ENCODE measurements at places on chromosomes 12 and 14.

DNA sequence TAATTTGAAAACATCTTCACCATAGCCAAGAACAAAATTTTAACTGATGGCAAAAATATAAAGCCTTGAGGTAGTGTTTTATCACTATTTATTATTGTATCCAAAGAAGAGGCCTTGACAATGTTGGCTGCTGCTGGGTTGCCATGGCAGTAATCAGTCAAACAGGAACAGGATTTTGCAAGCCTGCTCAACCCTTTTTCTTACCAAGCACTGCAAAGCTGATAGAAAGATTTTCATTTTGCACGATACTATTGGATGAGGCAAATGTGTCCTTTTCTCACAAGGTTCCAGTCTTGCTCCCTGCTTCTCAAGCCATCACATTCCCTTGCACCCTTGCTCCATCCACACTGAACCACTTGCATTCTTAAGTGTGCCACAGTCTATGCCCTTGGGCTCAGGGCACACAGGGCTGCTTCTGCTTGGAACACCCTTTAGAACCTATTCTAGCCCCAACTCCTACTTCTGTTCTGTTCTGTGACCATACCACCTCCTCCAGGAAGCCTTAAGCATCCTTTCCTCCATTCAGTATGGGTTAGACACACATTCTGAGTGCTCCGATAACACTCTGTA lies 76.5 kb upstream of the AMIGO2 start:
- DNase-seq, result no peak

- DNase-seq, result no peak
Measured at GRCh38 chr12:13437541-13437940, 241.0 kb downstream of the EMP1 start.

- DNase-seq, result no peak
Measured at GRCh38 chr14:53841109-53842099, 115.2 kb downstream of the BMP4 start.

GRCh38 chr12:66235626-66236281 lies 46.7 kb downstream of the IRAK3 start:
- no peak for DNase-seq

DNA sequence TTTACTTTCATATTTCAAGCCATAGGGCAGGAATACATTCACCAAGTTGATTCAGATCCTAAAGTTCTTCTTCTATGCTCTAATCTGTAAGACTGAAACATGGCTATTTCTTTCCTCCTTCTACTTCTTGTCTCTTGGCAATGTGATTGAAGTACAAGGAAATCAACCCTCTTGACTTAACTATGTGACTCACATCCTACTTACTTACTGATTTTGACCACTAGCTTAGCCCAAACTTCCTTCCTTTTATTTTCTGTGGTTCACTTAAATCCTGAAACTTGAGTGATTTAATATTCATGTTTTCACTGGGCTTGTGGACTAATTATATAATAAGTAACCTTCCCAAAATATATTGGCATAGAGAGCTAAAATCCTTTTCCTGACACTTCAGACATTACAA lies 111.2 kb upstream of the NOVA1 start:
- DNase-seq, result no peak

DNA sequence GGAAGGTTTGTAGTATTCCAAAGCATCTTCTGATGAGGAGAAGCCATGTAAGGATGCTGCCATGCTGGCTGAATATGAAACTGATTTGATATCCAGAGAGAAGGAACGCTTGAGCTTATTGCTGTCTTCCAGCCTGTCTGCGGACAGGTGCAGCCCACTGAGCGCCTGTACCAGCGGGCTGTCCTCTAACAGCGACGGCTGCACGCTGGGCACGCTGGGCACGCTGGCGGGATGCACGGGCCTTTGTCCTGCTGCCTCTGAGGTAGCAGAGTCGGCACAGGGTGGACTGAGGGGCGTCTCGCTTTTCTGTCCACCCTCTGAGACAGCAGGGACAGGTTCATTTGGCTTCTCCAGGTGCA lies 85.2 kb downstream of the DUSP16 start:
- no peak for DNase-seq

DNA sequence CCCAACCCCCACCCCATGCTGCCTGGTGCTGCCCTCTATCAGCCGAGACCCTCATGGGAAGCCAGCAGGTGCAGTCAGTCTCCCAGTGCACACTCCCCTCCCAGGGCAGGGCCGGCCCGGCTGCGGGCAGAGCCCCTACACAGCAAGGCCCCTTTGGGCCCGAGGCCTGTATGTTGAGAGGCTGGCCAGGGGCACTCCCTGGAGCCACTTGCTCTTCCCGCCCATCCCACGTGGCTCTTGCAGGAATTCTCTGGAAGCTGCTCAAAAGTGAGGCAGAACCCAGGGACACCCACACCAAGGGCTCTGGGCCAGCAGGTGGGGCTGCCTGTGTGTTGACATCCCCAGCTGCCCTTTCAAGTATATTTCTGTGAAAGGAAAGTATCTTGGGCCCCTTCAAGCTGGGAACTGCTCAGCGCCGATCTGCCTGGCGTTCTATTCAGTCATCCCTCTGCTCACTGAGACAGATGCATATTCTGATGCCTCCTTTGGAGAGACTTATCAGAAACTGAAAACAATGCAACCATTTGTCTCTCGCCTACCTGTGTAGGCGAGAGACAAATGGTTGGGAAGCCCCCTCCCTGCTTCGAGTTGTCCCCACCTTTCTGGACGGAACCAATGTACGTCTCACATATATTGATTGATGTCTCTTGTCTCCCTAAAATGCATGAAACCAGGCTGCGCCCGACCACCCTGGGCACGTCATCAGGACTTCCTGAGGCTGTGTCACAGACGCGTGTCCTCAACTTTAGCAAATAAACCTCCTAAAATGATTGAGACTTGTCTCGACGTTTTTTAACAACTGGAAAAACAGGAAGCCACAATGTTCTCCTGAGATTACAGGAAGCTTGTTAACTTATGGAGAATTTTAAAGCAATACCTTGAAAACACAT lies 6.0 kb downstream of the GPR132 start:
- DNase-seq, result peak; percentile 20

- no peak for DNase-seq
Measured at GRCh38 chr14:90812109-90812508, 4.1 kb downstream of the TTC7B start.

GRCh38 chr12:4530160-4530559 lies 8.5 kb upstream of the RAD51AP1 start:
- no peak for DNase-seq

GRCh38 chr12:78087363-78087675 lies 256.6 kb downstream of the NAV3 start:
- no peak for DNase-seq

DNA sequence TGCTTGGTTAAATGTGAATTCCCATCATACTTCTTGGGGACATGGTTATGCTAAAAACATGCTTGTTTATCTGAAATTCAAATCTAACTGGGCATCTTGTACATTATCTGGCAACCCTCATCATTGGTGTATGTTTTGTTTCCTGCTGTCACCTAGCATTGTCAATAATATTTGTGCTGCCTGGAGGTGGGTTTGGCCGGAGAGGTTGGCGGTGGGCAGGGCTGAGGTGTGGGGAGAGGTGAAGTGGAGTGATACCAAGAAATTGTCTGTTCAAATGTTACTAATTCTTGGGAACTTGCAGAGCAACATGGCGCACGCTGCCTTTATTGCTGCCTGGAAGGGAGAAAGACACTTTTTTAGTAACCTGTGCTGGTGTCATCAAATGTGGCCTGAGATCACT lies 280.5 kb downstream of the VRK1 start:
- DNase-seq, result no peak

DNA sequence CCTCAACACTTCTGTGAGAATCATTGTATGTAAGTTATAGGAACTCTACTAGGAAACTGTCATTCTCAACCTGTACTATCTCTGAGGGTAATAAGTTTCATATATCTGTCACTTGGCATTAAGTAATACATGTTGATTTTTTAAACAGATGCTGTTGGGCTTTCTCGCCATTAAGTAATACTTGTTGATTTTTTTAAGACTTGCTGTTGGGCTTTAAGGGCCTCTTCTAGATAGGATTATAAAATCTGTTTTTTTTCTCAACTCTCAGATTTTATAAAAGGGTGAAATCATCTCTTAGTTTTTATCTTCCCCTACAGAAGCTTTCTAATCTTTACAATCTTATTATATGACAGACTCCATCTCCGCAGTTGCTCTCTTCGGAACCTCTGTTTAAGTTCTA lies 5.6 kb downstream of the WASHC4 start:
- no peak for DNase-seq

GRCh38 chr12:65524666-65525065 lies 246.2 kb downstream of the MSRB3 start:
- DNase-seq, result no peak

DNA sequence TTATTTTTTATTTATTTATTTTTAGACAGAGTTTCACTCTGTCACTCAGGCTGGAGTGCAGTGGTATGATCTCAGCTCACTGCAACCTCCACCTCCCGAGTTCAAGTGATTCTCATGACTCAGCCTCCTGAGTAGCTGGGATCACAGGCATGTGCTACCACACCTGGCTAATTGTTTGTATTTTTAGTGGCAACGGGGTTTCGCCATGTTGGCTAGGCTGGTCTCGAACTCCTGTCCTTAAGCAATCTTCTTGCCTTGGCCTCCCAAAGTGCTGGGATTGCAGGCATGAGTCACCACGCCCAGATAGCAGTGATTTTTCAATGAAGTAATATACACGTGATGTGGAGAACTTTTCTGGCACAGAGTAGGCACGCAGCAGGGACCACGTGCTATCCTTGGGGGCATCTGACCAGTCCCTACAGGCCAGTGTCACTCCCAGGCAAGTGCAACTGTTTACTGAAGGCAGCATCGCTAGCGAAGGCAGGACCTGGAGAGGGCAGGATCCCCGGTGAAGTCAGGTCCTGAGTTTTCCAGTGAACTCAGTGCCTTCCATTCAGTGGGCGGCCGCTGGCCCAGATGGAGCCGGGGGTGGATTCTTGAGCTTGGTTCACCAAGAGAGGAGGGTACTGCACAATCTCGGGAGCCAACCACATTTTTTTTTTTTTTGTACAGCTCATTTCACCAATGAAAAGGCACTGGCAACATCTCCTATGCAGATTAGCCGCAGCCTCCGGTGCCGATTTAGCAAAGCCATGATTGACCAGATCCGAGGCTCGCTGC lies 11.1 kb upstream of the CLMN start:
- DNase-seq, result no peak

DNA sequence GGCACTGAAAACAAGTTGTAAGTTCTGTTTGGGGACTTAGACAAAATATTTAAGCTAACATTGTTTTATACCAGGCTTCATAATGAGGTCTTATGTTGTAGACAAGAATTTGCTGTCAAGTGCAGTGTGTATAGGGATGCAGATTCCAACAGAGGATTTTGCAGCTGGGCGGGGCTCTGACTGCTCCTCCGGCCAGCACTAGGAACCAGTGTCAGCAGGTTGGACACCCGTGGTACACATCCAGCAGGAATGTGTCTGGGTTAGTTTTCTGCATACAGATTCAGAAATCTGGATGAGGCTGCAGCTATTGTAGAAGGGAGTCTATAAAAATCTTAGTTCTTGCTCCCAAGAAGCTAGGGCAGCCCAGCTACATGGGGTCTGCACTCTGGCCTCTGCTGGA lies 194.3 kb upstream of the RBM19 start:
- no peak for DNase-seq

DNA sequence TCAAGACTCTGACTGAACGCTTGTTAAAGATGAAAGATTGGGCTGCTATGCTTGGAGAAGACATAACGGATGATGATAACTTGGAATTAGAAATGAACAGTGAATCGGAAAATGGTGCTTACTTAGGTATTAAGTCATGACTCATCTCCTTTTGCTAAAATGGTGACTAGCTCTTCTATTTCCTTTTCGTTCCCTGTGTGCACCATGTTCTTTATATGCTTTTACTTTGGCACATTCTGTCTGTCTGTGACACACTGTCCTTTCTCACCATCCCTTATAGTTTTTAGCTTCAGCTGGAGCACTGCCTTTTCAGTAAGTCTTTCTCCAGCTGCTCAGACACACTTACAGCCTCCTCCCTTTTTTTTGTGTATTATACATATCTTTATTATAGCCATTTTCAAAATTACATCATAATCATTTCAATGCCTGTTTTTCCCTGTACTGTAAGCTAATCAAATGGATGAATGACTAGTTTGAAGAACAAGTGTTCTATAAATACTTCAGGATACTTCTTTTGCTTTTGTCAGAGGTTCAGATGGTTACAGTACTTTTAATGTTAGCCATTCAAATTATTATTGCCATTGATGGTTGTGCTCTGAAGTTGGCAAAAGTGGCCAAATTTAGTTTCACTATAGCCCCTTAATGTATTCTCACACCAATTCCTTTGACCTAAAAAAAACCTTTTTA lies 68.6 kb downstream of the MIA2 start:
- no peak for DNase-seq

DNA sequence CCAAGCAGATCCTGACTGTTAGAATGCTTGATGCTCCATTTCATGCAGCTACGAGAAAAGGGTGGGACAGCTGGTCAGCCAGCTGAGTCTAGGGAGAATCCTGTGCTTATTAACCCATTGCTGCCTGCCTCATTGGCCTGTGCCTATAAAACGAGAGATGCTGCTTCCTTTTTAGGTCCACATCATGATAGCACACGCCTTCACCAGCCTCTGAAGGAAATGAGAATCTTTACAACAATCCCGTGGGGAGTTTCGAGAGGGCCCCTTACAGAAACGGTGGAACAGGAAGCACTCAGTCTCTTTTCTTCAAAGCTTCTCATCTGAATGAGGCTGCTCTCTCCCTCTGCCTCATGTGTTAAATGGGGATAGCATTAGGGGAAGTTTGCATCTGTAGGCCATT lies 147.3 kb upstream of the RFLNA start:
- peak; percentile 22 for DNase-seq

- peak; percentile 21 for DNase-seq
Measured at GRCh38 chr12:46153268-46153872, 115.5 kb downstream of the SLC38A1 start.

GRCh38 chr14:26959972-26960660 lies 362.3 kb upstream of the NOVA1 start:
- no peak for DNase-seq

DNA sequence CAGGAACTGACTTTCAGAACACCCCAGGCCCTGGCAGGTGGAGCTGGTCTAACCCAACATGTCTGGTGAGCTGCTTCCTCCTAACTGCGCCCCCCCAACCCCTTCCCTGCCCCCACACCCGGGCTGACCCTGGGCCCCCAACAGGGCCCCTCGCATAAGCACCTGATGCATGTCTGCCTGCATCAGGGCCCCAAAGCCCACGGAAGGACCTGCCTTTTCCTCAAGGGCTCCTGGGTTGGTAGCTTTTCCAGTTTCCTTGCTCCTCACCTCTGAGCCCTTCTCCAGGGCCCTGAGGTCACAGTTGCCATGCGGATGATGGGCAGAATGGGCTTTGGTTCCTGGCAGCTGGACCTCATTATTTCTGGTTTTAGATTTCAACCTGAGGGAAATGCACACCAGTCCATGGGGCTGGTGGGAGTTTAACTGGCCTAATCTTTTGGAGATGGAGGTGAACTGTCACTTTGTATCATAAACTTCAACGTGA lies 18.5 kb downstream of the TESC start:
- no peak for DNase-seq

All from NCI-H2171 treated with DMSO at 0.1 percent for 48 hours (cell line).